Stimulated activated CD4-positive, alpha-beta T cell treated with anti-CD3 and anti-CD28 coated beads, Interleukin-12 subunit alpha, Interleukin-12 subunit beta, amount 100 ng/mL, for 48 hours (primary cell): ENCODE measurements at places on chromosomes 7 and 10.

DNA sequence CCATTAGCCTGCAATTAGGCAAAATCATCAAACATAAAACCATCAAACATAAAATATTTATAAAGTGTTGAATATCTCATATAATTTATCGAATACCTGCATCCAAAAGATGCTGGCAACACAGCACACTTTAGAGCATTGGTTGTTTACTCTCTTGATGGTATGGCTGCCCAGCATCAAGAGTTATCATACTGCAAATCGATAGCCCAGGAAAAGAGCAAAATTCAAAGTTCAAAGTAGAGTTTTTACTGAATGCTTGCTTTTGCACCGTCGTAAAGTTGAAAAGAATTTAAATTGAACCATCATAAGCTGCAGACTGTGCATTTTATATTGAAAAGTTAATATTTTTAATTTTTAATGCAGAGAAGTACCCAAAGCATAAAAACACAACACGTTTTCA, 4.2 kb upstream of the GSTO2 start:
- DNase-seq: no peak

GRCh38 chr10:119640384-119640783, 10.8 kb upstream of the BAG3 start:
- DNase-seq: no peak

GRCh38 chr7:144835155-144835611, 670 bp downstream of the TPK1 start:
- DNase-seq: no peak

DNA sequence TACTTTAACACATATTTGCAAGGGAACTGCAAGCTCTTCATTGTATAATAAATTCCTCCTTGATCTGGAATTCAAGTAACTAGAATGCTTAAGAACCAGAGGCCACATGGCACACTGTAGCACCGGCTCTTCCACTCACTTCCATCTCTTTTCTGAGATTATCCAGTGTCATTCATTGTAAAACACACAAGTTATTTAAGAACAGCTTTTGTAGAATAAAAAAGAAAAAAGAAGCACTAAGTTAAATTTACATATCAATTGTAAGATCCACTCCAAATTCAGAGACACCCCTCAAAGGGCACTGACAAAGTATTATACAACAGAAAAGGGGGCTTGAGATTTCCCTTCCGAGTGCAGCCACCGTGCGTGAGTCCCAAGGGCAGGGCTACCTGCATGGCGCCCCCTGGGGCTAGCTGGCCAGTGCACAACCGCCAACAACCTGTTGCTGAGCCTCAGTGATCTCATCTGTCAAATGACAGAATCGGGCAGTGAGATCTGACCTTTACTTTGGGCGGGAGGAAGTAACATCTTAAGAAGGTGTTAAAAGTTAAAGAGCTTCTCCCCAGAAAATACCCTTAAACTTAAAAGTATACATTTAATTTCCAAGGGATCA, 12.5 kb downstream of the GLI3 start:
- DNase-seq: no peak

DNA sequence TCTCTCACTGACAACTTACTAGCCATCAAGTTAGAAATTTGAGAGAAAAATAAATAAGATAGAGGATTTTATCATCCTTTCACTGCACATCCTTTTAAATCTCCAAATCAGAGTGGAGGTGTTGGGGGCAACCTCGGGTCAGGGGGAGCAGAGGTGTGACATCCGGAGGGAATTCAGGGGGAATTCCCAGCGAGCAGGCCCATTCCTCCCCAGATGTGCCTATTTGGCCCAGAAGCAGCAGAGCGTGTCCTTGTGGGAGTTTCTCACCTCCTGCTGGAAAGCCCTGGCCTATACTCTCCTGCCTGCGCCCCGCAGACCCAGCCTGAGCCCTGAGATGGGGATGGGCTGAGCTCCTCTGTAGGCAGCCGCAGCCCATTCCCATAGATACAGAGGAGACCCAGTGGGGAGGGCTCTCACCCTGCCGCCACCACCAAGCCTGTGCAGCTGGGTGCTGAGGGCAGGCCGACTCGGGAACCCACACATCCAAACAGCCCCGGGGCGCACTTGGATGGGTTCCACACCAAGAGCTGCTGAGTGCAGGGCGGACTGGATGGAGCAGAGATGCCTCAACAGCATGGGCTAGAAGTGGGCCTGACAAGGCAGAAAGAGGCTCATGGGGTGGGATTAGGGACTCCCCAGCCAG, 124.5 kb downstream of the CXCL12 start:
- no peak for DNase-seq

DNA sequence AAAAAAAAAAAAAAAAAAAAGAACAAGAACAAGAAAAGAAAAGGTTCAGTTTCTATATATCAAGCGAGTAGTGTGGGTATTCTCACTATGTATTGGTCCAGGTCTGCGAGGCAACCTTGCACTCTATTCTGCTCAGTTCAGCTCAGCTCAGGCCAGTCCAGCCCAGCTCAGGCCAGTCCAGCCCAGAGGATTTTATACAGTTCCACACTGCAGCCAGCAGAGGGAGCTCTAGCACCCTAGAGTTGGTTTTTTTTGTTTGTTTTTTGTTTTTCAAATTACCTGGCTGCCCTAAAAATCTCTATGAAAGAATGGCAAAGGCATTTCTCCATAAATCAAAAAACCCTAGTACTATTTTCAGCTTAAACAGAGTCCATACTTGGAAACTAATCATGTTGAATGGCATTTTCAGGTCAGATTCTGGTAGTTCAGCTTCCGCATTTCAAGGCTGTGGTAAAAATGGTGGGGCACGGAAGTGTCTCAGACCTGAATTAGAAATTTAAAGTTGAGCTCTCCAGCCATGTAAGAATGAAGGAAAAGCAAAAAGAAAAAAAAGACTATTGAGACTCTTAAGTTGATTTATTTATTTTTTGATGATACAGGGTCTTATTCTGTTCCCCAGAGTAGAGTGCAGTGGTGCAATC, 55.2 kb upstream of the GSDME start:
- DNase-seq: no peak
